MG63 (cell line): ENCODE measurements at places on chromosomes 1 and 21. TPM values are rescaled to one million over a fixed set of nuclear protein-coding genes. Genes with fewer than 3 reads are reported as not detected.

ASPM gene
- total RNA-seq = 18.7 and 36.6 TPM in 2 replicates

SFN gene
- not detected in 2 replicates for total RNA-seq

CACHD1 gene
- 2.6 and 5.7 TPM in 2 replicates for total RNA-seq

TRIM58 gene
- 10.8 and 13.7 TPM in 2 replicates for total RNA-seq

CACNA1S gene
- total RNA-seq = not detected in 2 replicates

KANK4 gene
- total RNA-seq = not detected in 2 replicates

MASP2 gene
- not detected in 2 replicates for total RNA-seq

PSEN2 gene
- 25.1 and 37.2 TPM in 2 replicates for total RNA-seq

DDAH1 gene
- total RNA-seq = 18.2 and 20.8 TPM in 2 replicates

ADAMTS1 gene
- 170 and 172 TPM in 2 replicates for total RNA-seq

HES2 gene
- 0.59 TPM in 1 of 2 replicates, not detected in the other for total RNA-seq

CELA2B gene
- not detected in 2 replicates for total RNA-seq

KCND3 gene
- total RNA-seq = 0.07 and 0.10 TPM in 2 replicates

DRAXIN gene
- total RNA-seq = 0.36 TPM in 1 of 2 replicates, not detected in the other

FLVCR1 gene
- 4.5 and 9.3 TPM in 2 replicates for total RNA-seq

TSPEAR gene
- not detected in 2 replicates for total RNA-seq

RXFP4 gene
- total RNA-seq = not detected in 2 replicates

MEGF6 gene
- total RNA-seq = 121 and 198 TPM in 2 replicates

OR2T33 gene
- total RNA-seq = not detected in 2 replicates
